ENCODE measurements at places on chromosomes 2 and 18.

- DNase-seq: no peak
Measured at GRCh38 chr2:173872714-173873113, 92.5 kb downstream of the SP3 start.

DNA sequence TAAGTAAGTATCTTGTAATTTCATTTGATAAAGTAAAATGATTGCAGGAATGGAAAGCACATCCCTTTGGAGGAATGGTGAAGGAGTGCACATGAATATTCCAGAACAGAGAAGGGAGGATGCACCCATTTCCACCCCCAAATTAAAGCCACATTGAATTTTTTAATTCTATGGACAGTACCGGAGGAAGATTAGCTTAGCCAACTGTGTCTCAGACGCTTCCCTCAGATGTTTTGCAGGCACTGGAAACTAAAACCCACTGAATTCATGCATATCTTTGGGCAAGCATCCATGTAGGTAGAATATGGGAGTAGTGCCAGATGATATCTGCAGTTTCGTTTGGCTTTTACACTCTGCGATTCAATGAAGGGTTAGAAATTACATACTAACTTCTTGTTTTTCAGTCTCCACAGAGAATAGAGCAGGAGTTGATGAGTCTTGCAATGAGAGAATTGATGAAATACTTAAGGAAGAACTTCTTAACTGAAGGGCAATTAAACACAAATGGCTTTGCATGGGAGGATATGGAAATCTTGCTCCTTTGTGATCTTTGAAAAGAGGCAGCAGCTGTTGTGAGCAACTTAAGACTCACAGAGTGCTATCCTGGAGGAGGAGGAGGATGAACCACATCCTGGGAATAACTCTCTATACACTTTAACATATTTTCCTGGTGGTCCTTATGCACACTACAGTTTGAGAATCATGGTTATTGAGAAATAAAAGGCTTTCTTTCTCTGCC is 71.7 kb upstream of the MYO3B start:
- no peak for DNase-seq

GRCh38 chr2:237864940-237865622 is 5.7 kb downstream of the RAMP1 start:
- DNase-seq: peak; percentile 22

GRCh38 chr2:113878743-113879142 is 11.1 kb upstream of the ACTR3 start:
- no peak for DNase-seq

DNA sequence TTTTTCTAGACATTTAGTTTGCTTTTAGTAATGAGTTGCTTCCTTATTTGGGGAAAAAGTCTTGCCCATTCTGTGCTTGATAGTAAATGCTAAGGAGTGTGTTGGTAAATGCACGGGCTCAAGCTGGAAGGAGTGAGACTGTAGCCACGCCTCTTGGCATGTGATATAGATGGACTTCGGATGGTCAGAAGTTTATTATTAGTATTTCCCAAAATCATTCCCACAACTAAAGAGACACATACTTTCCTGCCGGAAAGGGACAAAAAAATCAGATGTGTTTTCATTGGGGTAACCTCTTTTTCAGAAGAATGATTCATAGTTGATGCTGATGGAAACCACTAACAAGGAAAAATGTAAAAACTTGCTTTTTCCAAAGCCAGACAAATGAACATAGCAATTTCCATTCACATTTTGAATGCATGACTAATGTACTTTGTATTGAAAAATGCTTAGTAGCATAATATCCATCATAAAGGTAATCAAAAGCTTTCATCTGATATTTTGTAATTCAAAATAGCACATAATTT is 133.2 kb downstream of the ZNF532 start:
- peak; percentile 25 for DNase-seq

DNA sequence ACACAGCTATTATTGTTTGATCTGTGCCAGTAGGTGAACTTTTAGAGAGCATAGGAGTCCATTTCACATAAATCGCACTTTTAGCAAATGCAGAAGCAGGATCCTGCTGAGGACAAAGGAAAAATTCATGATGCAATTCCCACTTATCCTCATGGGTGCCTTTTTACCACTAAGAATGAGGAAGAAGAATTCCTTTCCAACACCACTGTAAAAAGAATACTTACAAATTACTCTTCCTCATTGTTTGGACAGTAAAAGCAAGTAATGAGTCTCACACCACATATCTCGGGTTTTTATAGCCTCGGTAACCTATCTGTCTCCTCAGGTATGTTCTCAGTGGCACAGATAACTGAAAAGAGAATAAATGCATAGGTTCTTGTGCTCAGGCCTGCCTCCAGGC is 238.5 kb downstream of the MTX2 start:
- no peak for DNase-seq

DNA sequence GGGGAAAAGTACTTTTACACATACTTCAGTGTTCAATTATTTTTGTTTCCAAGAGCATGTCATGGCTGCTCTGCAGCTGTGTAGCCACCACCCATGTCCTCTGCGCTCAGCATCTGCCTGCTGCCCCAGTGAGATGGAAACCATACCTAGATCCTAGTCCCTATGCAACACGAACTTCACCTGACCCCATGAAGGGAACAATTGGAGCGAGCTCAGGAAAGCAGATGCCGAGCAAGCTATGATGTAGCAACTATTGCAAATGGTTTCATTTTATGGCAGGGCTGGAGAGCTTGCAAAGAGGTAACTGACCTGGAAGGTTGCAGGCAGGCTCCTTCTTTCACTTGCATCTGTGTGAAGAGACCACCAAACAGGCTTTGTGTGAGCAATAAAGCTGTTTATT is 1.3 kb upstream of the CCDC141 start:
- DNase-seq: no peak

DNA sequence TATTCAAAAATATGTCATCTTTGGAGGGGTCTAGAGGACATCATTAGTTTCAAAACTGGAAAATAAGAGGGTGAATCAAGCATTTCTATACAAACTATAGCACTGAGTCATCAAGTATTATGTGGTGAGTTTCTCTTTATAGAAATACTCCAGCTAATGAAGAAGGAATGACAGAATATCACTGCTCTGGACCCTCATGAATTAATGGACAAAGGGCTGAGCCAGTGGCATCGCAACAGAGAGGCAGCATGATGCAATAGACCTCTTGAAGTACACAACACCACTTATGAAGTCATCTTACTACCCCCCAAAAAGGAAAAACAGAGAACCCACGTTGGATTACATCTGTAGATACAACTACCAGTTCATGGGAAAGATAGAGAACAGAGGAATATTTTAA is 27.4 kb upstream of the EIF2AK3 start:
- DNase-seq: no peak

DNA sequence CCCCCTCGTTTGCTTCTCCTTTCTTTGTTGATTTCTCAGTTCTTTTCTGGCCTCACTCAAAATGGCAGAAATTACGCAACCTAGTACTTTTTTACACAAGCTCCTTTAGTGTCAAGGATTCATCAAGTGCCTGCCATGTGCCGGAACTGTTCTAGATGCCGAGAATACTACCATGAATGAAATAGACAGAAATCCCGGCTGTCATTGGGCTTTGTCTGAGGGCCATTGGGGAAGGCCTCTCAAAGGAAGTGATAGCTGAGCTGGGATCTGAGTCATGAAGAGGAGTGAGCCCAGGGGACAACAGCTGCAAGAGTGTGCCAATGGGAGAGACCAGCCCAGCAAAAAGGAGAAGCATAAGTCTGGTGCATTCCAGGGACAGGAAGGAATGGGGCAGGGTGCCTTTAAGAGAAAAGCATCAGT is 34.3 kb upstream of the PPP1CB start:
- DNase-seq: peak; percentile 34

Measured in kidney glomerular epithelial cell (primary cell).